Activated T-helper 2 cell treated with anti-CD3 and anti-CD28 coated beads, Interferon-gamma antibody, Interleukin-2, Interleukin-4, amounts not matched to agents 10 μg/mL and 5 μg/mL and 100 μg/mL, durations not matched to agents 14 hours and 24 hours and 36 hours (primary cell): ENCODE measurements at places on chromosomes 2 and 18.

- DNase-seq: no peak
These were observed 255.5 kb downstream of the ETAA1 start for GRCh38 chr2:67652679-67653078.

DNA sequence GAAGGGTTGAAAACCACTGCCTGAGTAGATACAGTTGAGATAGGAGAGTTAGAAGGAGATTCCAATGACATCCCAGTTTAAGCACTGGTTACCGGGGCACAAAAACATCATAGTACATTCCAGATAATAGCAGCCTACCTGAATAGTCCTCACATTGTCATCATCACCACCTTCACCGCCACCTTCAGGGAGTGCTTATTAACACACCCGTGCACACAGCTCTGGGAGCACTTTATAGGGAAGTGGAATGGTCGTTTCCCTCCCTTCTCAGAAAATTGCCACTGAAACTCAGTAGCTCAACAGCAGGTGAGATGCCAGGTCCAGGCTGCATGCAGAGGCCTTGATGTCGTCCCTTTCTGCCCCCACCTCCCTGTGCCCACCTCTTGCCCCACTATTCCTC is 8.2 kb downstream of the SERPINB7 start:
- no peak for DNase-seq

DNA sequence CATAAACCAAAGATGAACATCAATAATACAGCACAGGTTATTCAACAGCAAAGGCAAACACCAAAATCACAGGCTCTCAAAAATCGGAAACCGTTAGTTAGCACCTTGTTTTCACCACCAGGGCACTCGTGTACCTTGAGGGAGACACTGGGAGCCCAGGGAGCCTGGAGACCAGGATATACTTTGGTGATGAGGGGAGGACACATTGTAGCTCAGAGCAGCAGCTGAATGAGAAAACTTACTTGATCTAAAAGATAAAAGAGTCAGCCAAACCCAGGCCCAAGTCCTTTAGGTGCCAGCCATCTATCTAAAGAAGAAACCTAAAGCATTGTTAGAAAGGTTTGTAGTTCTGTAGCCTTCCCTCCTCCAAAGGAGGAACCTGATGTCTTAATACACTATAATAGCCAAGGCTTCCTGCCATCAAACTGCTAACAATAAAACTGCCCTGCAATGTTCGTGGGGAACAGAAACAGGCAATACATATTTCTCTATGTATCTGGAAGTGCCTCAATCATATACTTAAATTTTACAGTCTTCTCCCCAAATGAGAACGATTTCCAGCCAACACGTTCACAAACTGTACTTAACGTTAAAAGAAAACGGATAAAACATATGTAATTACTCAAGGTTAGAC is 19.3 kb downstream of the BCL11A start:
- DNase-seq: no peak

DNA sequence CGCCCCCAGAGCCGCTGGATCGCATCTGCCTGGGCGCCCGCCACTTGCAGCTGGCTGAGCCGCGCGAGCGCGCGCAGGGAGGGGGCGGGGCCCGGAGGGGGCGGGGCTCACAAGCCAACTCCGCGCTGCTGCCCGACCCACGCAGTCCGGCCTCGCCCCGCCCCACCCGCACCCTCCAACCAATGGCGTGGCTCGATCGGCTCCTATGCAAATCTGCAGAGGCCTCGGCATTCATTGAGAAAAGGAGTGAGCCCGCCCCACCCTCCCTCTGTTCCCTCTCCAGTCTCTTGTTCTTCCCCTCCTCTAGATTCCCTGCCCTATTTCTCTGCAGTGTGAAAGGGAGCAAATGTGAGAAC is at the start of gene ALK:
ALK (minus strand) TSS at position 27 of the 356 bp plus-strand sequence. CDS start 927 bp downstream, outside the sequence.
- peak; percentile 41 for DNase-seq

DNA sequence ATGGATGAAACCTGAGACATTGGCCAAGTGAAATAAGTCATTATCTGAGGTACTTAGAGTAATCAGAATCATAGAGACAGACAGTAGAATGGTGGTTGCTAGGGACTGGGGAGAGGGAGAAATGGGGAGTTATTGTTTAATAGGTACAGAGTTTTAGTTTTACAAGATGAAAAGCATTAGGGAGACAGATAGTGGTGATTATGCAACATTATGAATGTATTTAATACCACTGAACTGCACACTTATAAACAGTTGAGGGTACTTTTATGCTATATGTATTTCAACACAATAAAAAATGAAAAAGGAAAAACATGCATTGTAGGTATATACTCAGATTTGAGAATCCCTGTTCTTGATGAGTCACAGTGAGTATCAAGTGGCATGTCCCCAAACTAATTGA is 59.7 kb downstream of the EPC2 start:
- no peak for DNase-seq
